Stimulated activated CD4-positive, alpha-beta T cell treated with anti-CD3 and anti-CD28 coated beads, Interleukin-15, amount 100 ng/mL, for 1 hour (primary cell): ENCODE measurements at places on chromosomes 4 and X.
A peak's percentile ranks its signal among the peaks of the same experiment; 100 is the strongest.

DNA sequence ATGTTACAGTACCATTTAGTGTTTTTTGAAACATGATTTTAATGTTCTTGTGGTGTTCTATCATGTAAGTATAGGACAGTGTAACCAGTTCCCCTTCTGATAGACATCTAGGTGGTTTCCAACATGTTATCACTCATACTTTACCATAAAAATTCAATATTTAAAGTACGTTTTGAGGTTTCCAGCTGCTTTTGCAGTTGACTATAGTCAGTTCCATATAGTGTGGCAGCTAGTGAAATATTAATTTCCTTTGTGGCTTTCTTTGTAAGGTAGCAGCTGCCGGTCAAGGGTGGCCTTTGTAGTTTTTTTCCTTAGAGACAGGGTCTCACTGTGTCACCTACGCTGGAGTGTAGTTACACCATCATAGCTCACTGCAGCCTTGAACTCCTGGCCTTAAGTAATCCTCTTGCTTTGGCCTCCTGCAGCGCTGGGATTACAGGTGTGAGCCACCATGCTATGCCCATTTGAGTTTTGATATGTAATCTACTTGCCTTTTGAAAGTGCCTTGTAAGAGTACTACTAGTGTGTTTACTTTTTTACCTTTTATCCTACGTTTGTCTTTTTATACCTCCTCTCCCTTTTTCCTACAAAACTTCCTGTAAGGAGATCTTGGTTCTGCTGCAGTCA lies 63.0 kb downstream of the ARHGAP10 start:
- no peak for DNase-seq

- no peak for DNase-seq
Observed at GRCh38 chr4:336099-336892, 1.3 kb upstream of the ZNF141 start.

DNA sequence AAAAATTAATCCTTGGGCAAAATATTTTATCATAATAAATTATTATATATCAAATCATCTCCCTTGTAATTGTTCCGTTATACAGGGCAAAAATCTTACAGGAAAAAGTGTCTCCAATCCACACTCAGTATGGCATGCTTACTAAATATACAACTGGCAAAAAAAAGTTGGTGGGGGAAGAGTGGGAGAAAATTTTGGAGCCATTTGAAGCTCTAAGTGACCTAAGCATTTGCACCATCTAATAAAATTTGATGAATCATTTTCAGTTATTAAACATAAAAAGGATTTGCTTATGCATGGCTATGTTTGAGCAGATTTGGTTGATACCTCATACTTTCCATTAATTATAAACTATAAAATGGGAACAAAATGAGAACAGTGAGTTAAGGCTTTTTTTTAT lies 68.1 kb upstream of the FAM9C start:
- no peak for DNase-seq

- DNase-seq = peak; percentile 26
Observed at GRCh38 chr4:1010395-1011021, 918 bp upstream of the FGFRL1 start.
